Hindlimb muscle (tissue), 1 donor: ENCODE measurements at places on chromosomes 5 and 9. TPM values are rescaled to one million over a fixed set of nuclear protein-coding genes. Genes with fewer than 3 reads are reported as not detected.
A peak's percentile ranks its signal among the peaks of the same experiment; 100 is the strongest.

GRCh38 chr9:33042473-33042872, 17.4 kb downstream of the DNAJA1 start:
- DNase-seq, result no peak

DNA sequence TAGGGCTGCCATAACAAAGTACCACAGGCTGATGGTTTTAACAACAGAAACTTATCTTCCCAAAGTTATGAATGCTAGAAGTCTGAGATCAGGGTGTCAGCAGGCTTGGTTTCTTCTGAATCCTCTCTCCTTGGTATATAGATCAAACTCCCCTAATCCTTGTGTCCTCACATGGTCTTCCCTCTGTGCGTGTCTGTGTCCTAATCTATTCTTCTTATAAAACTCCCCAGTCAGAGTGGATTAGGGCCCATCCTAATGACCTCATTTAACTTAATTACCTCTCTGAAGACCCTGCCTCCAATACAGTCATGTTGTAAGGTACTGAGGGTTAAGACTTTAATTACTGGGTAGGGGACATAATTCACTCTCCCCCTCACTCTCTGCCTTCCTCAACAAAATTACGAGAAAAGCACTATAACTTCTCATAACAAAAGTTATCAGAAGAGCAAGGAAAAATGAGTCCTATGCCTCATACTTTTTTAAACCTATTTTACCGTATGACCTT, 68.6 kb downstream of the DPYSL3 start:
- no peak for DNase-seq

GRCh38 chr9:99822109-99822805, 572 bp downstream of the NR4A3 start:
- peak; percentile 40 for DNase-seq

GRCh38 chr9:122251351-122251750, 13.3 kb downstream of the RBM18 start:
- no peak for DNase-seq

DNA sequence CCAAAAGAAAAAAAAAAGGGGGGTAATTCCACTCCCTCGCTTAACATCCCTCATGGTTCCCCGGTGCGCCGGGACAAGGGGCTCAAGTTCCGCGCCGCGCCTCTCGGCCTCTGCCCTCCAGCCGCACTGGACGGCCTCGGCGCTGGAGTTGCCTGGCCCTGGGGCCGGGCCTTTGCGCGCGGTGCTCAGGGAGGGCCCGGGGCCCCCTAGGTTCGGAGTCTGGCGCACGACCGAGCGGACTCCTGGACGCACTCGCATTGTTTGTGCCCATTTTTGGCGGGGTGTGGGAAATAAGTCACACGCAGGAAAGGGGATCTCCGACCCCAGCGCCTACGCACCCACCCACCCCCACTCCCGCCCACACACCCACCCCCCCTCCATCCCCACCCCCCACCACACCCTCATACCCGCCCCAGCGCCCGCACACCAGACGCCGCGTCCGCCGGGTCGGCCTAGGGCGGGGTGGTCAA, 381 bp downstream of the MED22 start:
- DNase-seq, result peak; percentile 44

GRCh38 chr9:37480759-37481158, 5.0 kb upstream of the POLR1E start:
- no peak for DNase-seq

DNA sequence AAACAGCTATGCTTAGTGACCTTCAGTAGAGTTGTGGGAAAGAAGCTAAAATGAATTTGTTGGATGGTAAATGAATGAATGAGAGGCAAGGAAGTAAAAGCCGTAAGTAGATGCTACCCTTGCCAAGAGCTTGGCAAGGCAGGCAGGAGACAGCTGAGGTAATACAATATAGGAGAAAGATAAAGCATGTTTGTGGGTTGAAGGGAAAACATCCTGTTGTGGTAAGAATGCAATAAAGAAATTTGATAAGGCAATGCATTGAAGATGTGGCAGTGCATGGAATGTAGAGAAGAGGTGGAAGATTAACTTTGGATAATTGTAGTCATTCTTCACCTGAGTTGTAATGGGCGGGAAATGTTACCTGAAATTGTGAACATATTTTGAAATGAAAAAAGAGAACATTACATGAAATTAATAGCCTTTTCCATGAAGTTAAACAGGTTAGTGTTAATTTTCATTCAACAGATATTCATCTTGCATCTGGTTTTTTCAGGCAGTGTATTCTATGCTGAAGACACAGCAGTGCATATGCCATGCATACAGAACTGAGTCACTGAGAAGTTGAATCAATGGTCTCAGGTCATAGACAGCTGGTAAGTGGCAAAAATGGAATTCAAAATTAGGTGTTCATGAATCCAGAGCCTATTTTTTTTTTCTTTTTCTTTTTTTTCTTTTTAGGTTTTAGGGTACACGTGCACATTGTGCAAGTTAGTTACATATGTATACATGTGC, 43.4 kb upstream of the SPINK5 start:
- no peak for DNase-seq

DNA sequence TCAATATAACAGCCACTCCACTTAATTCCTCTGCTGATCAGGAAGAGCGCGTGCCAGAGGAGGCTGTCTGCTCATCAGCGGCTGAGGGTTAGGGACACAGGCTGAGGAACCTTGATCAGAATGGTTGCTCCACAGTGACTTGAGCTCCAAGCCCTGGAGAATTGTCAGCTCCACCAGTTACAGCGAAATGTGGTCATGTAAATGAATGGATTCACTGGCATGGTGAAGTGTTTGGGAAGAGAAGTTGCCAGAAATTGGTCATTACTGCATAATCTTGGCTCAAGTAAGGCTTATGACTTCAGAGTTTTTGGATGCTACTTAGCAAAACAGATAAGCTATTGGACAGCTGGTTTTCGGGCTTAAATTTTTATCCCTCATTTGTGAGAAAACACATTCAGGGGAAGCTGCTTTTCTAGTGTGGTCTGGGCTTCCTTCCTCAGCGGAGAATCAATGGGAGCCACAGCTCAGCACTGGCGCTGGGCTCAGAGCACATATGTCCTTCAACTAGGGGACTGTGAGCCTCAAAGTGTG, 65.0 kb downstream of the PRRT1B start:
- DNase-seq, result peak; percentile 87

DNA sequence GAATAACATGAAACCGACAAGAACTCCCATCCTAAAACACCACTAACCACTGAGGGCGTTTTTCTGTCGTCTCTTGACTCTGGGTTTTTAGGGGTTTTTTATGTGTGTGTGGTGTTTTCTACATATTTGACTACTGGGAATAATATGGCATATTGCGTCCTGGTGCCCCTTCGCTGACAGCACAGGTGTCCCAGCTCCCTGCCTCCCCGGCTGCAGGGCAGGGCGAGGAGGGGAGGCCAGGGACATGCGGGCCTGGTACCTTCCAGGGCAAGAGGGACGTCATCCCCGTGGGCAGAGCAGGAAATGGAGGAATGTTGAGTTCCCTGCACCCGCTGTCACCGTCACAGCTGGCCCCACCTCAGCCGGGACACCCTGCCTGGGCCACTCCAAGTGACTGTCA, 34.8 kb downstream of the VAV2 start:
- no peak for DNase-seq

- no peak for DNase-seq
Observed at GRCh38 chr5:5886812-5887486, 464.5 kb downstream of the ICE1 start.

DNA sequence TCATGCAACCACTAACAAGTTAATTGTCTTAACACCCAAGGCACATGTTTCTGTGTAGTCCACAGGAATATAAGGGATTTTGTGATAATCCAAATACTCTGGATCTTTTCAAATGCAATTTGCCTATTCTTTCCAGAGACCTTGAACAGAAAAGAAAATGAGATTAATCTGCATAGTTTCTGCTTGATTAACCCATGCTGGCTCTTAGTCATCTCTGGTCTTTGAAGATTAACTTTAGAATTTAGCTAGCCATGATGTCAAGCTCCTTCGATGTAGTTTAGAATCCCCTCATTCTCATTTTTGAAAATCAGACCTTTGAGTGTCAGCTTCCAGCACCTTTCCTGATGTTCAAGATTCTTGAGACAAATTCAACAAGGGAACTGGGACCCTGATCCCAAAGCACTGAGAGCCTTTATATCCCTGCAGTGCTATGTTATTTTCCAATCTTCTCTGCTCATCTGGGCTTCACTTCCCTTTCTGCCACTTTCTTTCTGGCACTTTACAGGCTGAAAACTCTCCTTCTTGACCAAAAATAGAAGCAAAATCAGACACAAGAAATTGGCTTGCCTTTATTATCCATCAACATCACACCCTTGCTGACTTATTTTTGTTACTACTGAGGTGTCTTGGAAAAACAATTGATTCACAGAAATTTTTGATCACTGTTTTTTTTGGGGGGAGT, 155.5 kb downstream of the PALM2AKAP2 start:
- DNase-seq, result no peak

Gene PCDHGB1
- 0.45 TPM for polyA plus RNA-seq

Gene RNF224
- polyA plus RNA-seq, result 2.1 TPM

Gene CDH9
- polyA plus RNA-seq, result not detected

Gene FOXD4L5
- 1.1 TPM for polyA plus RNA-seq

Gene LCN2
- 1.1 TPM for polyA plus RNA-seq

Gene FOXD4L6
- polyA plus RNA-seq, result not detected

Gene UNC5A
- polyA plus RNA-seq, result 1.1 TPM
